Hematopoietic multipotent progenitor cell (in vitro differentiated cells): ENCODE measurements at places on chromosomes 16 and 17.

GRCh38 chr16:69187446-69188235 is 677 bp downstream of the SNTB2 start:
- peak; percentile 18 for DNase-seq

- DNase-seq: peak; percentile 73
Observed at GRCh38 chr16:3879887-3880564, 487 bp downstream of the CREBBP start.

DNA sequence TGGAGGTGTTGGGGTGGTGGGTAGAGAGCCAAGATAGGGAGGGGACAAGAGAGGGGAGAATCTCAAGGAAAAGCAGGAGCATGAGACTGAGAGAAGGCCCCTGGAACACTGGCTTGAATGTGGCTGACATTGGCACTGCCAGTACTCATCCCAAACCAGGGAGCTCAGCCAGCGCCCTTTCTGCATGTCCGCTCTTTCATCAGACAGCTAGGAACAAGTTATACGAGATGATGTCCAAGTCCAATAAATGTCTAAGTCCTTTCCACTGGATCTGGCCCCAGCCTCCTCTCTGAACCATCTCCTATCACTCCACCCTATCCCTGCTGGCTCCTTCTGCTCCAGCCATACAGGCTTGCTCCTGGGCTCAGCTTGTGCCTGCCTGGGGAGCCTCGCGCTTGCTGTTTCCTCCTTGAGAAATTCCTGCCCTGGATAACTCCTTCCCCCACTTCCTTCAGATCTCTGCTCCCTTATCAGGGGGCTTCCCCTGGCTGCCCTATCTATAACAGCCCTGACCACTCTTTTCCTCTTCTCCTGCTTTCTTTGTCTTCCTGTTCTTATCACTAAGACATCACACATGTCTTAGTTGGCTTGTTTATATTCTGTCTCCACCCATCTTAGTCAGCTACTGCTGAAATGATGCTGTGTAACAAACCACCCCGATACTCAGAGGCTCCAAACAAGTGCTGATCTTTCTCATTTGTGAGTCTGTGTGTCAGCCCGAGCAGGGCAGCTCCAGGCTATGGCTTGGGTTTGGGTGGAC is 37.1 kb upstream of the MEOX1 start:
- no peak for DNase-seq

DNA sequence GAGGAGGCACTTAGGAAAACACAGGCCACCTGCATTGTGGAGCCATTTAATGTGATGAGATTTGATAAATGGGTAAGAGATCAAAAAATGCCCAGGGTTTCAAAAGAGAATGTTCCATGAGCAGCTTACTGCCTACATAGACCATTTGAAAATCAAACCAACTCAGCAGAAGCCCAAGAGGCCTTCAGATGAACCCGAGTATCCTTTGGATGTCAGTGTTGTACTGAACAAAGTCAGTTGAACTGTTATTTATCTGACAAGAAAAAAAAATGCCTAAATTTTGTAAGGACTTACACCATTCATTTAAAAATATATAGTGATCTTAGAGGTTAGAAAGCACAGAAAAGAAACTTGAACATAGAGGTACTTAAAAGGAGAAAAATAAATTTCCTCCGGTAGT is 381.7 kb downstream of the ZFHX3 start:
- peak; percentile 22 for DNase-seq

DNA sequence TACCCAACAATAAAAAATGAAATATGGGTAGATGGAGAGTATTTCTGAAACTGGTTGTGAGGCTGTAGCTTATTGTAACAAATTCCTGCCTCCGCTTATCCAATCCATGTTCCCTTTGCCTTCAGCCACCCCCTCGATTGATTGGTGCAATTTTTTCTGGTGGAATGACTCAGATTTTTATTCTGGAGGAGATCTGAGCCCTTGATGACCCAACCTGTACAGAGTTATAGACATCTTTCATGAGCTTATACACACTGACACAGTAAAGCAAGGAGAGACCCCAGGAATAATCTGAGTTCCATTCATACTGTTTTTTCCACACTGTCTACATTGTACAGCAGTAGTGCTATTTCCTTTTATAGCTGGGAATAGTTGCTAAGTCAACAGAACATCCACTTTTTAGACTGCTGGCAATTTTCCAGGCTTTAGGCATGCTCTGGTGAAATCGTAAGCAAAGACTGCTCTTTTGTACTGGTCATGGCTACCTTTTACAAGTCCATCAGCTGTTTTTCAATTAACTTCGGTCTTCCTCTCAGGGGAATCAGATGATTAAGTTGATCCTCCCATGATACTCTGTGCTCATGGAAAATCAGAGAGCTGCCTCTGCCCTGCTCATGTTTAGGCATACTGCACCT is 30.1 kb downstream of the CCL4 start:
- no peak for DNase-seq

- DNase-seq: peak; percentile 88
Observed at GRCh38 chr16:75108792-75109731, 7.5 kb downstream of the LDHD start.

GRCh38 chr17:78146881-78147280 is 696 bp downstream of the C17orf99 start:
- DNase-seq: no peak

- DNase-seq: no peak
Observed at GRCh38 chr17:51263006-51263405, 2.7 kb downstream of the UTP18 start.

- no peak for DNase-seq
Observed at GRCh38 chr17:20141198-20141972, 132.2 kb downstream of the SPECC1 start.
